Astrocyte (in vitro differentiated cells and primary cell): ENCODE measurements at places on chromosomes 2 and 18. TPM values are rescaled to one million over a fixed set of nuclear protein-coding genes. Genes with fewer than 3 reads are reported as not detected.

VWC2L gene
- not detected in 2 replicates for total RNA-seq

CROCC2 gene
- total RNA-seq: not detected in 2 replicates

SCTR gene
- not detected in 2 replicates for total RNA-seq

TMEM200C gene
- 11.3 and 13.1 TPM in 2 replicates for total RNA-seq

GCFC2 gene
- total RNA-seq: 10.7 and 12.3 TPM in 2 replicates

PRSS56 gene
- total RNA-seq: not detected in 2 replicates

GREB1L gene
- 4.3 and 16.2 TPM in 2 replicates for total RNA-seq

- DNase-seq: no peak
Observed at GRCh38 chr18:11700876-11701275, 11.8 kb downstream of the GNAL start.

DNA sequence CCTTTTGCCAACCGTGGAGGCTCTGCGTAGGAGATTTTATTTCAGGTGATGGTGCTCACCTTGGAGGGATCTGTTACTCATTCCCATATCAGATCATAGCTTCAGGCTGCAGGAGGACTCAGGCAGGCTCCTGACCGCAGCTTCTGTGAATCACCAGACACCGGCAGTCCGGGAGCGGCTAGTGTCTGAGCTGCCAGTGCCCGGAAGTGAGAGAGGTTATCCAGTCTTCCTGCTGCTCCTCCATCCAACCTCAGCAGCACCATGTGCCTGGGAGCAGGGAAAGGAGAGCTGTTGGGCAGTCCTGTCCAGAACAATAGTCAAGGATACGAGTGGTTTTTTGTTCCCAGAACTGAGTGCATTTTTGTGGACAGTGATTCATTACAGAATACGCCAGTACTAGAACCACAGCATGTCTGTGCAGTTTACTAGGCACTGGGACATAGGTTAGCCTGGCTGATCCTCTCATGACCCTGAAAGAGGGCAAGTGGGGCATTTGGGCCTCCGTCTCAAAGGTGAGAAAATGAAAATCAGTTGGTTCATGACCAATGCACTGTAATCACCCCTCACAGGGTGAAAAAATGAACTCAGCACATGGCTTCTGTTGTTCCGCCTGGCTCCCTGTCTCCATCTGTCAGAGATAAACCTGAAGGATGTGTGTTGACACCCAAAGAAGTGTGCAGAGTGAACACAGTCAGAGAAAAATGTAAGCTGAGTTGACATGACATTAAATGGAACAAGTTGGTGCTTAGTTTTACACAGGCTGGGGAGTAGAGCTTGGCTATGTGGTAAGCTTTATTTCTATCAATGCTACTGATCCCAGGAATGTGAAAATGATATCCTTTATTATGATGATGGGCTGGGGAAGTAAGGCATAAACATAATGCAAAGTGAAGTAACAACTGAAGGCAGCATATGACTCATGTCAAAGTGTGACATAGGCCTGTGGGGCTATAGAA, 12.2 kb downstream of the FHOD3 start:
- DNase-seq: peak; percentile 100

- no peak for DNase-seq
Observed at GRCh38 chr18:48683197-48683596, 144.4 kb downstream of the CTIF start.

DNA sequence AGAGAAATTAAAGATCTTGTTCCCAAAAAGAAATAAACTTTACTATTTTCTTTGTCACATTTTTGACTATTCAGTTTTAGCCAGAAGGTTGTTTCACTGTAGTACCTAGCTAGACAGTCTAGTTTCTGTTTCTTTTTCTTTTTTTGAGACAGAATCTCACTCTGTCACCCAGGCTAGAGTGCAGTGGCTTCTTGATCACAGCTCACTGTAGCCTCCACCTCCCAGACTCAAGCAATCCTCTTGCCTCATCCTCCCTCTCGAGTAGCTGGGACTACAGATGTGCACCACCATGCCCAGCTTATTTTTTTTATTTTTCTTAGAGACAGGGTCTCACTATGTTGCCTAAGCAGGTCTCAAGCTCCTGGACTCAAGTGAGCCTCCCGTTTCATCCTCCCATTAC, 2.2 kb downstream of the RBM45 start:
- no peak for DNase-seq

DNA sequence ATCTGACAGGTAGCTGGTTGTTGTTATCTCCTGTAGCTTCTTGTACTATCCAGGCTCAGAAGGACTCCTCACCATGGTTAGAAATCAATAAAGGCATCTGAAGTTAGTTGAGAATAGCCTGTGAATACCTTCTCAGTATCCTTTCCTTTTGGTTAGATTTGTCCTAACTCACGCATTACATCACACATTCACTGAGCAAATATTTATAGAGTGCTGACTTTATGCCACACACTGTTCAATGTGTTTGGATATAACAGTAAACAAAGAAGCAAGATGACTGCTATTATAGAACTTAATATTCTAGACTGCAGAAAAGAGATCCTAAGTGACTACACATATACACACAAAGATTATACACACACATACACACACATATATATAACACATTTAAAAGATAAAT, 889.9 kb upstream of the CHAC2 start:
- DNase-seq: no peak

GRCh38 chr18:47067648-47068047, 32.2 kb upstream of the ELOA2 start:
- DNase-seq: no peak

- no peak for DNase-seq
Observed at GRCh38 chr2:27942612-27943547, 52.4 kb downstream of the BABAM2 start.

DNA sequence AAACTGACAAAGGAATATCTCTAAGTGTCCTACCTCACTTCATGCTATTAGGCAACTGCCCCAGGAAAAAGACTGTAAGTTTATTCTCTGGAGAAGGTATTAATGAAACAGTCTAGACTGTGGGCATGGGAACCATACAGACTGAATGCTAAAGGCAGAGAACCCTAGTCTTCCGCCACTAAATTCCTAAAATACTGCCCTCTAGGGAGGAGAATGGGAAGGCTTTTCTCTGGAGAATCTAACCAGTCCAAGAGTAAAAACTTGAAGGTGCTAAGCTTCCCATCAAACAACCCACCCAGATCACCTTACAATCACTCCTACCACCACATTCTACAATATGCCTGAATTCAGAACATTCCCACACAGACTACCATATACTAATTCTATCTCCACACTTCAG, 3.4 kb downstream of the SRBD1 start:
- DNase-seq: no peak

DNA sequence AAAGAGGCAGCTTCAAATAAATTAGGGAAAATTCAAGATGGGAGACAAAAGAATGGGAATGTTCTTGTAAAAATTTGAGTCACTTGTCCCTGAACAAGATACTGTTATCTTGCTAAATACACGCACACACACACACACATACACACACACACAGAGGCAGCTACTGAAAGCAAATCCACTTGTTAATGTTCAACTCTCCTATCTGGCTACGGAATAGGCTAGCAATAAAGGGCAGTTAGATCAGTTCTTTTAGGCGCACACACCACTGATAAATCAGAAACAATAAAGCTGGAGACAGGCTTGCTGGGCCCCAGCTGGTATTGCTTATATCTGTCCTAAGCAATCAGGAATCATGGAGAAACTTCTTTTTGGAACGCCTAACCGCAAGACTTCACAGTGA, 461.6 kb downstream of the BCL11A start:
- no peak for DNase-seq

- DNase-seq: peak; percentile 45
Observed at GRCh38 chr2:239116456-239117246, 268.8 kb downstream of the TWIST2 start.

GRCh38 chr2:205732314-205732713, 50.0 kb downstream of the NRP2 start:
- no peak for DNase-seq

DNA sequence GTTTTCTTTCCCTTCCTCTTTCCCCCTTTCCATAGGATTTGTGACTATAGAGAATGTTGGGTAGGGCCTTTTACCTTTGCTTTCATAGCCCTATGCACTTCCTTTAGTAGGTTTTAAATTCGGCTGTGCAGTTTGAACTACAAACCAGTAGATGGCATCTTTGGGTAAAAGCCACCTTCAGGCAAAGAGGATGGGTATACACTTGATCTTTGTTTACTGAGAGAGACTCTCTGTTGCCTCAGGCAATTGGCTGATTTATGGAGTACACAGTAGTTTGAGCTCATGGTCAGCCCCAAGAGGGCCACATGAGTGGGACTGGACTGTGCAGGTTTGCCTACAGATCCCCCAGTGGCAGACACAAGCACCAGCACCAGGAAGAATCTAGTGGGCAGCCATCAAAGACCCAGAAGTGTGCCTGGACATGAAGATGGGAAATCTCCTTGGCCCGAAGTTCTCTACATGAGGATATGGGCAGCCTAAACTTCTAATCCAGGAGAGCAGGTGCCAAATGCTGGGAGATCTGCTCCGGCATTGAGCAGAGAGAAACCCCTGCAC, 1304.3 kb upstream of the DDX18 start:
- no peak for DNase-seq

GRCh38 chr2:65137197-65137775, 7.4 kb upstream of the RAB1A start:
- no peak for DNase-seq

GRCh38 chr2:128178650-128179460, 87.9 kb downstream of the UGGT1 start:
- DNase-seq: peak; percentile 55

GRCh38 chr2:119485336-119486110, 38.8 kb downstream of the SCTR start:
- no peak for DNase-seq

DNA sequence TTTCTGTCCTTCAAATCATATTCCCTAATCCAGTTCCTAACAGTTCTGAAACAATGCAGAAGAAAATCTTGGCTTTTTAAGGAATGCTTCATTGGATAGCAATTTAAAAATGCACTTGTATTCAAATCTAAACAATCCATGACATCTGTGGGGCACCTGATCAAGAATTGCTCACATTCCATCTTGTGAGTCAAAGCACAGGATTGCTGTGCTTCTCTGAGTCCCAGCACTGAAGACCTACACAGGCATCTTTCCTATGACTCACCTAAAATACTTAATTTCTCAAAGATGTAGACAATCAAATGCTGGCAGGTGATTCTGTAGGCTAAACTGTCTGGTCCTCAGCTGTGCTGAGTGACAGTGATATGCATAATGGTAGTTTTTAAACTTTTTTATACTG, 10.1 kb upstream of the ATP8B1 start:
- DNase-seq: peak; percentile 99

DNA sequence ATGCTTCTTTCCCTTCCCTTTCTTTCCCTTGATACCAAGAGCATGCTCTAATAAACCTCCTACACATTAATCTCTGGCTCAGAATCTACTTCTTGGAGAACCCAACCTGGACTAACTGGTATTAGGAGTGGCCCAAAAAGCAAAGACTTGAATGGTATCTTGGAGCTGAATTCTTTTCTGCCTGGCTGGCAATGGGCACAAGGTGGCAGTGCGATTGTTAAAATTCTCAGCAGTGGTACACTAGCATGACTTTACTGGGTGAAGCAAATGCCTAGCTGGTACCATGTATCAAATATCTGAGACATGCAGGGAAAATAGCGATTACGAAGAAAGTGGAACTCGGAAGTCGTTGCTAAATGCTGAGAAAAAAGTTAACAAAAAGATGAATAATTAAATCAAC, 376.1 kb downstream of the XIRP2 start:
- no peak for DNase-seq

- DNase-seq: no peak
Observed at GRCh38 chr2:71839826-71840225, 307.8 kb downstream of the CYP26B1 start.

- DNase-seq: peak; percentile 49
Observed at GRCh38 chr18:5463390-5463789, 80.4 kb downstream of the EPB41L3 start.

- no peak for DNase-seq
Observed at GRCh38 chr2:232280341-232280740, 98.2 kb upstream of the ALPP start.

- peak; percentile 27 for DNase-seq
Observed at GRCh38 chr18:21314724-21315123, 72.7 kb downstream of the GREB1L start.

GRCh38 chr2:108580050-108580449, 45.8 kb downstream of the LIMS1 start:
- no peak for DNase-seq

GRCh38 chr2:231663458-231664212, 44.7 kb upstream of the PTMA start:
- DNase-seq: no peak

- no peak for DNase-seq
Observed at GRCh38 chr2:503288-503999, 173.8 kb downstream of the TMEM18 start.

DNA sequence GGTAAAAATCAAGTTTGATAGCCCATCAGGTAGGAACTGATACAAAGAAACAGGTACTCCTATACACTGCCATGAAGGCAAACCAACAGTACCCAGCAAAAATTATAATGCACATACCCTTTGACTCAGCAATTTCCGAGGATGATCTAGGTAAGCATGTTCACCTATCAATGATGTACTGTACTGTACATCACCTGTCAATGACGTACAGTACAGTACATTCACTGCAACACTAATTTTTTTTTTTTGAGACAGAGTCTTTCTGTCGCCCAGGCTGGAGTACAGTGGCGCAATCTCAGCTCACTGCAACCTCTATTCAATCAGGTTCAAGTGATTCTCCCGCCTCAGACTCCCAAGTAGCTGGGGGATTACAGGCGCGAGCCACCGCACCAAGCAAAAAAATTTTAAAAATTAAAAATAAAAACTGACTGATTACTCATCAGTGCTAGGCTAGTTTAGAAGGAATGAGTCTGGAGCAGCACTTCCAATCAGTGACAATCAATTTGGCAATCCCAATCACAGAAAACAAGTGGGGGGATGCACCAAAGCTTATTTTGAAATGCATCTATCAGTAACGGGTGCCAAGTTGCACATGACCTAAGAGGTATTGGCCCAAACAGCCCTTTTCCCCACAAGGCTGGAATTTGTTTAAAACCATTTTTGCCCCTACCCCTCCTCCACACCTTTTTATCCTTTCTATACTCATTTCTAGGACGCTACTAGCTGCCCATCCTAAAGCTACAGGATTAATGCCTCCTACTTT, 8.2 kb downstream of the SRSF7 start:
- DNase-seq: no peak

DNA sequence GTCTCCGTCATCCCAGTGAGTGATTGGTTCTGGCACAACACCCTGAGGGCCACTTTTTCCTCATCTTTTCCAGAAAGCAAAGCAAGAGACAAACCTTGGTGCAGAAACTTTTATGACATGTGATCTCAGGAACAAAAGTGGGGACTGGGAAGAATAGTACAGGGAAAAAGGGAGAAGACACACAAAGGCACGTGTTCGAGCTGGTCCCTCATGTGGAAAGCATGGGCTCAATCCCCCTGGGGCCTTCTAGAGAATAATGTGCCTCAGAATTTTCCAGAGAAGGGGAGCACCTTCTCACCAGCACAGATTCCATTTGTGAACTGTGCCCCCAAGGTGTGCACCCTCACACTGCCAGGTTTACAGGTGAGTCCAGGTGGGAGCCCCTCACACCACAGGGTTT, 312.6 kb downstream of the FBXO15 start:
- DNase-seq: no peak
